ENCODE measurements at places on chromosomes 12 and 14. TPM values are rescaled to one million over a fixed set of nuclear protein-coding genes. Genes with fewer than 3 reads are reported as not detected.

DNA sequence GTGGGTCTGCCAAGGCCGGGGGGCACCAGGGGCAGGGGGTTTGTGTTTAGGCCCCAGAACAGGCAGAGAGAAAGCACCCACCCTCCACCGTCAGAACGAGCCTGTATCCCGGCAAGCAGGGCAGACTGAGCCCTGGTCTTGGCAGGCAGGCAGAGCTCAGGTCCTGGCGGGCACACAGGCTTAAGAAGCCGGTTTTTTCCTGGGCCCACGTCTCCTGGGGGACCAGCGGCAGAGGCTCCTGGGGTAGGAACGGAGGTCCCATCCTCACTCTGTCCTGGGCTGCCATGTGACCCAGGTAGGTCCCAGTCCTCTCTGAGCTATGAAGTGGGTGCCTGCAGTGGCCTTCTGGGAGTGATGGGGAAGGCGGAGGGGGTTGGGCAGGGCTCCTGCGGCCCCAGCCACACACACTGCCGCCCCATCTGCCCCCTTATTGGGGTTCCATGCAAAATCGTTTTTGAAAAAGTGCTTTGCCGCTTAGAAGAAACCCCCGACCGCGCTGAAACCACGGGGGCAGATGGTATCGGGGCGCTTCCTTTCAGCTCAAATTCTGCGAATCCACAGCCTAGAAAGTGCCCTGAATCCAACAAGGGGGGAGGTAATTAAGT, 24.2 kb downstream of the SH2B3 start:
- no peak for ATAC-seq

GRCh38 chr12:55741931-55742680, 816 bp upstream of the GDF11 start:
- ATAC-seq, result no peak

- ATAC-seq, result no peak
These were observed 4.4 kb upstream of the BTBD7 start for GRCh38 chr14:93337143-93337753.

- ATAC-seq, result no peak
These were observed 11.8 kb downstream of the ADIPOR2 start for GRCh38 chr12:1702713-1703112.

DNA sequence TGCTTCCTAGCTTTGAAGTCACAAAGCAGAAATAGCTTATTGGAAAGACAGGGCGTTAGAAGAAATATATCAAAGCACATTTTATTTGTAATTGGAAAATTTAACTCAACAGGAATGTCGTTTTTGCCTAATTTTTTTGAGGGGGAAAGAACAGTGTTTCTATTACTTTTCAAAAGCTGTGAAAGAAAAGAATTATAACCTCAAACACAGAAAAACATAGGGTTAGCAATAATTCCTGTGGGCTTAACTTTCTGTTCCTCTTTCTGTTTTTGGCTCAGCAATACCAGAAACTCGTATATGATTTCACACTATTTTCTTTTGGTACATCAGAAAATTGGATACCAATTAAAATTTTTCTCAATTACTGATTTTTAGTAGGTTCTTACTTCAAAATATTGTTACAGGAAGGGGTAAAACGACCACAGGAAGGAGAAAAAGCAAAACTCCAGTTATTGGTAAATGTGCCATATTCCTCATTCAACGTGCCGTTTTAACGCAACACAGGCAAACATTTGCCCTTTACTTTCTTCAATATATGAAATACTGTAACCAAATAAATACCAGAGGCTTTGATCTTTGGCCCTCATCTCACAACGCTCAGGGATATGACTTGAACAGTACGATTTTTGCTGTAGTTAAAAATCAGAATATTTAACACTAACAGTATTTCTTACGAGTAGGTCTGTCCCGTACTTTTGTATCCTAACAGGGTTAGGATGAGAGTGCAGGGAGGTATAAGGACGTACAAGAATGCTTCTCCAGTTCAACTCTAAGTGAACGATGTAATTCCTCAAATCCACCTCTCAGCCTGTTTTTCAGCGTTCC, 1.3 kb upstream of the RNU6-7 start:
- ATAC-seq, result no peak

- no peak for ATAC-seq
These were observed 35.0 kb upstream of the PLEK2 start for GRCh38 chr14:67447033-67447381.

- ATAC-seq, result peak; percentile 44
These were observed 527.3 kb upstream of the CCDC196 start for GRCh38 chr14:65958664-65959562.

- no peak for ATAC-seq
These were observed 109.4 kb upstream of the HIF1A start for GRCh38 chr14:61585598-61586543.

- no peak for ATAC-seq
These were observed 214.7 kb upstream of the GARIN2 start for GRCh38 chr14:66974397-66975025.

GRCh38 chr14:24133735-24134134, 2.3 kb upstream of the PSME1 start:
- ATAC-seq, result no peak

GRCh38 chr12:2513141-2514037, 281.4 kb upstream of the FKBP4 start:
- no peak for ATAC-seq

GRCh38 chr12:102096855-102097254, 23.1 kb downstream of the NUP37 start:
- no peak for ATAC-seq

GRCh38 chr12:52217223-52217622, 15.8 kb upstream of the KRT7 start:
- no peak for ATAC-seq

- no peak for ATAC-seq
These were observed 419.8 kb upstream of the SEL1L start for GRCh38 chr14:81953419-81953818.

DNA sequence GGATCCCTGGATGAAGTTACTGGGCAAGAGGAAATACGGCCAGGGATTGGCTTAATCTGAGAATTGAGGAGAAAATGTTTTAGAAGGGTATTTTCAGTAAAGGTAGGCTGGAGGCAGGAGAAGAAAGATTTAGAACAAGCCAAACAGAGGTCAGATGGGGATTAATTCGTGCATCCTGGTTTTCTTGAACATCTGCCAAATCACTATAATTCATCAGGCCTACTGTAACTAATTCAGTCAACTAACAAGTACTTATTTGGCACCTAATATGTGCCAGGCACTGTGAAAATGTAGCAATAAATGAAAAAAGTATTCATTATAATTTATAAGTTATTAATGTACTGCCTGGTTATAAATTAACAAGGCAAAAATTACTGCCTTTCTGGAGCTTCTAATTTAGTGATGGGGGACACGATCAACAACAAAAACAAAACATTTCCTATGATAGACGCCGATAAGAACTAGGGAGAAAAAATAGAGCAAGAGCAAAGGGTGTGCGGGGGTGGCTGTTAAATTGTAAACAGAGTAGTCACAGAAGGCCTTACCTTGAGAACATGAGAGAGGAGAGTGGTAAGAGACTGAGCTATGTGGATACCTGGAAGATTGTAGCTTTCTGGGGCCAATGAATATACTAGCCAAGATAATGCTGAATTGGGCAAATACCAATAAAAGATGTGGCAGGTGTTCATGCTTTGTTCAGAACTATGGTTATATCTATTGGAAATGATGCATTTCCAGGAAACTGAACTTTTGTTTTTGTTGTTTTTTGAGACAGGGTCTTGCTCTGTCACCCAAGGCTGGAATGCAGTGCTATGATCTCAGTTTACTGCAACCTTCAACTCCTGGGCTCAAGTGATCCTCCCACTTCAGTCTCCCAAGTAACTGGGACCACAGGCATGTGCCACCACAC, 34.0 kb downstream of the DUSP16 start:
- ATAC-seq, result no peak

GRCh38 chr14:76138758-76139723, 12.7 kb upstream of the GPATCH2L start:
- peak; percentile 86 for ATAC-seq

DNA sequence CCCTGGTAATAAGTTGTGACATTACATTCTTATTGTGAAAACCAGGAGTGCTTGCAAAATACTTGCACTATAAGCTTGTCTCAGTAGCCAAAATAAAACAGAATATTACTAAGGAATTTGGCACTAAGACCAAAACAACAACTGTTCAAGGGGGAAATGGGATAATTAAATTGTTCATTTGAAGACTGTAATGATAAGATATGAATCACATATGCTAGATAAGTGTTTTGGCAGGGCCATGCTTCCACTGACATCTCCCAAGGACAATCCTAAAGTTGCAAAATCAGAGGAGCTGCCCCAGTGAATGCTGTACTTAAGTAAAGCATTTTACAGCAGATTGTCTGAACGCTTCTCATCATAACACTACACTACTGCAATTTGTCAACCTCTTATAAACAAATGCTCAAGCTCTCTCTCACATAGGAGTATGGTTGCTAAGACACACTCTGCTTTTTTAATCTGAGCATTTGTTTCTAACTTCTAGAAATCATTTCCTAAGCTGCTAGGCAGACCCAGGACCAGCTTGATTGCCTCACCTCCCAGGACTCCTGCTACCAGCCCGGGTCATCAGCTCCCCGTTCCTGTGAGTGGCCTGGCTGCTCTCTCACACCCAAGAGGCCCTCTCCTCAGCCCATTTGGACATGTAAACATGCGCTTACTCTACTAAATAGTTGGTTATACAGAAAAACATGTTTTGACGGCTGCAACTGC, 191.5 kb downstream of the PAX9 start:
- ATAC-seq, result no peak

- no peak for ATAC-seq
These were observed 43.4 kb downstream of the ELK3 start for GRCh38 chr12:96237465-96238077.

GRCh38 chr14:51674294-51675002, 22.7 kb downstream of the FRMD6 start:
- ATAC-seq, result no peak

- no peak for ATAC-seq
These were observed 11.1 kb downstream of the PLBD2 start for GRCh38 chr12:113369391-113369985.

DNA sequence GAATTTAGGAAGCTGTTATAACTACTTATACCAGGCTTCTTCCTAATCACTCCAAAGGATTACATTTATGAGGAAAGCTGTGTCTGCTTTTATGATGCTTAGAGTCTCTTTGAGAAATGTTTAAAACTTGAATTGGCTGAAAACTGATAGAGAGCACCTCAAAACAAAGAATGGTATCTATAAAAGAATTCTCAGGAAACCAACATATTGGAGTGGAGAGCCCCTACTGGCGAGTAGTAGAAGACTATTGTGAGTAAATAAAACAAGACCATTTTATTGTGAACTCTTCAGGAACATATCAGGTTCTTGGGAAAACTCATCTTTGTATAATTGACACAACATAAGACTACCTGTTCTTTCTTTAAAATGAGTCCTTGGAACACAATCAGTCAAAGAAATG, 578.6 kb downstream of the RERGL start:
- no peak for ATAC-seq

DNA sequence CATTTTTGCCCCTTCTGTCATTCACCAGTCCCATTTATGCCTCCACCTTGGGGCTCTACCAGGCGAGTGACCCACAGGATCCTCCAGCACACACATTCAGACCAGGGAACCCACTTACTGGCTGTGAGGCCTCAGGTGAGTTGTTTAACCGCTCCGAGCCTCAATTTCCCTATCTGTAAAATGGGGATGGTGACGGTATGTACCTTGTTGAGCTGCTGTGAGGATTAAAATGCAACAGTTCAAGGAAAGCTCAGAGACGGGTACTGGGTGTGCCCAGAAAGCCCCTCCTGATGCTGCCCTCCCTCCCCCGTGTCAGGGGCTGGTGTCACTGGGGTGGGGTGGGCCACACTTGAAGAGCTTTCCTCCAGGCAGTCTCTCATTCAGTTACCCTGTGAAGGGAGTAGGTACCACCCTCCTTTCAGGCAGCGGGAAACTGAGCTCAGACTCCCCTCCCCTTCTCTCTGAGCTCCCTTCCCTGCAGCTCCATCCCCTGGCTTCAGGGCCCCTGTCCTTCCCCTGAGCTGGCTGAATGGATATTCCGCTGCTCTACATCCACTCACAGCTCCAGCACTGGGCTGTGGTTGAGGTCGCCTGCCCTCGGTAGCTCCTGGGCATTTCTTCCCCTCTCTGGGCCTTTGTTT, 1.4 kb upstream of the SERPINA1 start:
- no peak for ATAC-seq

- ATAC-seq, result no peak
These were observed 976 bp downstream of the THAP2 start for GRCh38 chr12:71665090-71665463.

DNA sequence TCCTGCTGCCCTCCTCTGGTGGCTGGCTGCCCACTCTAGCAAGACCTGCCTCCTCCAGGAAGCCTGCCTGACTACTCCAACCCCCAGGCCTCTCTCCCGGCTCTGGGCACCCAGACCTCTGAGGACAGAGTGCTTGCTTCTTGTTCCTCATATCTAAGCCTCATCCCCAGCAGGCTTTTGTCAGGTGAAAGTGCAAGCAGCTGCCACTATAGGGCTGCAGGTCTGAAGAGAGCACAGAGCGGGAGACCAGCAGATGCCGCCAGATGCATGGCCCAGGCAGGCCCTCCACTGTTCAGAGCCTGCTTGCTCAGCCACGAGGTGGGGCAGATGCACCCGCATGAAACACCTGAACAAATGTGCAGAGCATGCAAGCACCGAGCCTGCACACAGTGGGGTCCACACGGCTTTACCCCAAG, 73.0 kb downstream of the SERPINA3 start:
- no peak for ATAC-seq

GRCh38 chr12:122399592-122400373, 22.7 kb downstream of the CLIP1 start:
- ATAC-seq, result peak; percentile 73

GRCh38 chr12:48631071-48631470, 51.0 kb downstream of the KANSL2 start:
- no peak for ATAC-seq

- ATAC-seq, result no peak
These were observed 5.8 kb upstream of the SLC48A1 start for GRCh38 chr12:47767216-47767724.

DNA sequence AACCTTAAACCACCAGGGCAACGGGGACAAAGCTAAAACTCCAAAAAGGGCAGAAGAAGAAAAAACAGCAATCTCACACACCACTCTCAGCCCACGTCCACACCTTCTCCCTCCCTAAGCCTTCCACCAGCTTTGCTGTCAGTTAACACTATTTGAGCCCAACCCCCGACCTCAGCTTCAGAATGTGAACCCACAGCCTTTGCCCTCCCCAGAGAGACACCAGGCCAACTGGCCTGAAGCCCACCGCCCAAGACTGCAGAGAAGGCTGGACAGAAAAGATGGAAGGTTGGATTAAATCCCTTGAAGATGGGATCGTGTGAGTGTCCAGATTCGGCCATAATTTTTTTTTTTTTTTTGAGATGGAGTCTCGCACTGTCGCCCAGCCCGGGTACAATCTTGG, 22.4 kb downstream of the IRF2BPL start:
- no peak for ATAC-seq

- ATAC-seq, result peak; percentile 24
These were observed 14.0 kb downstream of the CEP83 start for GRCh38 chr12:94445662-94446061.

- ATAC-seq, result peak; percentile 36
These were observed 106.0 kb upstream of the CCDC196 start for GRCh38 chr14:66380143-66380542.

- ATAC-seq, result no peak
These were observed 723.1 kb upstream of the TBX3 start for GRCh38 chr12:115407036-115407435.

Gene PMCH
- not detected for total RNA-seq

Gene PRKD1
- total RNA-seq, result 3.9 TPM

Gene DAO
- 0.18 TPM for total RNA-seq

Gene NRXN3
- 3.0 TPM for total RNA-seq

Gene OR6C6
- total RNA-seq, result not detected

Gene CCDC177
- total RNA-seq, result 3.3 TPM

Gene RFC5
- total RNA-seq, result 37.1 TPM

Gene MYL2
- total RNA-seq, result 0.62 TPM

Gene MPHOSPH9
- 34.2 TPM for total RNA-seq

All from motor neuron (in vitro differentiated cells).